ENCODE measurements at places on chromosomes 16 and 17.

- no peak for DNase-seq
These were observed 610.2 kb downstream of the TMEM114 start for GRCh38 chr16:7980133-7980483.

- no peak for DNase-seq
These were observed 62.7 kb upstream of the IRX6 start for GRCh38 chr16:55261301-55261700.

- no peak for DNase-seq
These were observed 2.9 kb upstream of the PGS1 start for GRCh38 chr17:78375401-78376151.

DNA sequence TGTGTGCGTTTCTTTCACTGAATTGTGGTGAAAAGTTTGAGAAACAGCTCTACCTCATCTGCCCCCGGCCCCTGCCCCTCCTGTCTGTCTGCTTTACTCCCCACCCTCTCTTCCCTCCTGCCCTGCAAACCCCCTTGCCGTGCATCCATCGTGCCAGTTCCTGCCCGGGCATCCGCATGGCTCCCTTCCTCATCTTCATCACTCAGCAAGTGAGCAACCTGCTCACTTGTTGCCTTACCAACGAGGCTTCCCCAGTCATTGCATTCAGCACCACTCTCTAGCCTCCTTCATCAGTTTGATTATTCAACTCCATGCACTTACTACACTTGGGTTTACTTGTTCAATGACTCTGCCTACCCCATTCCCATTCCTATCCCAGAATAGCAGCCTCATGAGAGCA is 34.8 kb upstream of the SDK2 start:
- no peak for DNase-seq
